ENCODE measurements at places on chromosomes 5 and 9.

DNA sequence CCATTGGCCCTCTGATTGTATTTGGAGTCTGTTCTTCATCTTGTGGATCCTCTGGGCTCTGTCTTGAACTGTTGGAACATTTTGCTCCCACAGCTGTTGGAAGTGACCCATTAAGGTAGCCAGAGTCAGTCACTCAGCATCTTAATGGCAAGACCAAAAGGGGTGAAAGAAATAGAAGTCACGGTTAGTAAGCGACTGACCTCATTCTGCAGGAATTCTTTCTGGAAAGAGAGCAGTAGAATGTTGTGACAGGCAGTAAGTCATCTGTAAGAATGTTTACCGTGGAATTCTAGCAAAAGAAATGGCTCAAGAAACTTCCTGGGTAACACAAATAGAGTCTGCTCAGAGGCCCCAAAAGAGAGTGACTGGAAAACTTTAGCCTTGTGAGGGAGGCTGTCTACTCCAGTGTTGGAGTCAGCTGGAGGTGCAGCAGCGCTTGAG, 28.6 kb upstream of the TNC start:
- no peak for DNase-seq

- DNase-seq, result no peak
Measured at GRCh38 chr5:169856571-169856970, 123.7 kb downstream of the INSYN2B start.

DNA sequence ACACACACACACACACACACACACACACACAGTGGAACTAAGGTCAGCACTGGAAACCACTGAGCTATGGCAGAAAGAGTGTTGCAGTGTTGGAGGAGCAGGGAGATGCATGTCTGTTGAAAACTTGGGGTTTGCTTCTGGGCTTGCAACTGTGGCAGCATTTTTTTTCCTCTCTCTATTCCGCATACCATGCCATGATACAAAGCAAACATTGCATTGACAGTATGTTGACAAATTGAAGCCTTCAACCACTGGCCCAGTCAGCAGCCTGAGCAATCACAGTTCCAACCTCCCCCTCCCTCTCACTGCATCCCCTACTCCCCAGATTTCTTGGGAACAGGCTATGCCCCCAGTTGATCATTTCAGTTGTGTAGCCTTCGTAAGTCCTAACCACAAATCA, 478.1 kb upstream of the WWC1 start:
- no peak for DNase-seq

DNA sequence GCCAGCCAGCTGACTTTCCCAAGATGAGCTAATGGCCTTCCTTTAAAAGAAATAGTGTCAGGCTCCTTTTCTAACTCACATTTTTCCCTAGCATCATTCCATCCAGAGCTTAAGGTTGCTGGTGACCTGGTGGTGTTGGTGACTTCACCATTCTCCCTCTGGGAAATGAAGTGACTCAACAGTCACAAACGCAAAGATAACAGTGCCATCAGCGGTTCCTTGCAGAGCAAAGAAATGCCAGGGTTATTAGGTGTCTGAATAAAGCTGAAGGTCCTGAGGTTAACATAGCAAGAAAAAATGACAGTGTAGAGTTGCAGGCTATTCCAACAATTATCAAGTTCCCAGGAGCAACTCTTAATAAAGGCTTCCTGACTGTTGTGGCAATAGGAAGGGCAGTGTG, 111.8 kb upstream of the SLC44A1 start:
- DNase-seq, result no peak

DNA sequence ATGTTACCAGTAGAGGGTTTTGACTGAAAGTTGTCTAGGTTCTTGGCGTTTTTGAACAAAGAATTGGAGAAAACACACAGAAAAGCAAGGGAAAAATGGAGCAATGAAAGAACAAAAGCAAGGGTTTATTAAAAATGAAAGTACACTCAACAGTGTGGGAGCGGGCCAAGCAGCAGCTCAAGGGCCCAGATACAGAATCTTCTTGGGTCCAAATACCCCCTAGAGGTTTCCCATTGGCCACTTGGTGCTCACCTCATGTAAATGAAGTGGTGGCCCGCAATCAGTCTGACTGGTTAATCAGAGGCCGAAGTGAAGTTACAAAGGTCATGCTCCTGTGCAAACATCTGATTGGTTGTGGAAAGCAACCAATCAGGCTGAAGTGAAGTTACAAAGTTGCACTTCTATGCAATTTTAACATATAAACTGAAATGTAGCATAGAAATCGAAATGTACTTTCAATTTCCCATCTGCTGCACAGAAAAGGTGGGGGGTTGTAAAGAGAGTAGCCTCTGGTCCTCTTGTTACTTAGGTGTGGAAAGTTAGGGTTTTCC, 1.9 kb upstream of the GM2A start:
- DNase-seq, result no peak

Measured in CD4-positive, alpha-beta T cell treated with Interleukin-1 beta for 1 hour (primary cell).